Esophagus squamous epithelium (tissue), 5 donors: ENCODE measurements at places on chromosomes 7 and 10.

GRCh38 chr7:107690611-107691010 is 30.0 kb downstream of the SLC26A4 start:
- no peak for DNase-seq

DNA sequence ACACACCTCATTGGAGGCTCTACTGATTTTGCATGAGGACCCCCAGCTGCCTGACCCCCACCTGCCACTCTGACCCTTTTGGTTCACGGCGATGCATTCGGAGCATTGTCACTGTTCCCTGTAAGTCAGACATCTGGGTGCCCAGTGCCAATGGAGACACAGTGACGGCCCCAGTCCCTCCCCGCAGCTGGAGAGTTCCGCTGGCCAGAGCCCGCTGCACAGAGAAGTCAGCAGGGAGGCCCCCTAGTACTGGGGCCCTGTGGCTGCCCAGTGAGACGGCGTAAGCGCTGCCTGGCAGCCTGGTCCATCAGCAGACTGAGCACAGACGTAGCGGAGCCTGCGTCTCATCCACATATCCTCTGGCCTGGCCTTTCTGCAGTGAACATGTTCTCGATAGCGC is 77.5 kb downstream of the NKX6-2 start:
- no peak for DNase-seq

- no peak for DNase-seq
These were observed 111.3 kb upstream of the ASAH2 start for GRCh38 chr10:50362547-50363125.

DNA sequence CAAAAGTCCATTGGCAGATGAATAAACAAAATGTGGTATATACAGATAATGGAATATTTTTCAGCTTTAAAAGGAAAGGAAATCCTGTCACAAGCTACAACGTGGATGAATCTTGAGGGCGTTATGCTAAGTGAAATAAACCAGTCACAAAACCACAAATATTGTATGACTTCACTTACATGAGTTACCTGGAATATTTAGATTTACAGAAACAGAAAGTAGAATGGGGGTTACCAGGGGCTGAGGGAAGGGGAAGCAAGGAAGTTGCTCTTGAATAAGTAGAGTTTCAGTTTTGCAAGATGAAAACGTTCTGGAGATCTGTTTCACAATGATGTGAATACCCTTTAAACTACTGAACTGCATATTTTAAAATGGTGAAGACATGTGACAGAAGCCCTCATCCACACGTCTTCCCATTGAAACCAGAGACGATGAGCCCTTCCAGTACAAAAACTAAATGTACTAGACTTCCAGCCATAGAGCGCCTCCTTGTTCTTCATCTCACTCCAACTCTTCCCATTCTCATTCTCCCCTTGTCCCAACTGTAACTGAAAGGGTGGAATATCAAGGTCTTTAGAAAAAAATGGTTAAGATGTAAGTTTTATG is 62.4 kb downstream of the MICU1 start:
- DNase-seq: no peak
